ENCODE measurements at places on chromosomes 16 and 17.

GRCh38 chr17:74804683-74805082, 28.5 kb upstream of the NAT9 start:
- no peak for DNase-seq

- no peak for DNase-seq
These were observed 22.6 kb downstream of the STAT5B start for GRCh38 chr17:42253578-42253977.

- no peak for DNase-seq
These were observed 20.1 kb downstream of the KRT25 start for GRCh38 chr17:40735016-40735415.

- DNase-seq, result no peak
These were observed 133.4 kb upstream of the DYNLRB2 start for GRCh38 chr16:80407265-80407987.

DNA sequence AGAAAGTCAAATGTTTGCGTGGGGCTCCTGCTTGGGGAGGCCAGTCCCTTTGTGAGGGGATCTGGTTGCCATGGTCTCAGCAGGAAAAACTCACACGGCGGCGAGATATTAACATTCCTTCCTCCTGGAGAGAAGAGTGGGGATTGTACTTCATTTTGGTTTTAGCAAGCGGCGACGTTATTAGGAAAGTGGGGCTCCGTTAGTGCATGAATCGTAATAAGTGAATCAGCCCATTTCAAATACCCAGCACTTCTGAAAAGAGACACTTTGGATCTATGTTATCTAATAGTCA, 41.6 kb upstream of the METRNL start:
- no peak for DNase-seq

DNA sequence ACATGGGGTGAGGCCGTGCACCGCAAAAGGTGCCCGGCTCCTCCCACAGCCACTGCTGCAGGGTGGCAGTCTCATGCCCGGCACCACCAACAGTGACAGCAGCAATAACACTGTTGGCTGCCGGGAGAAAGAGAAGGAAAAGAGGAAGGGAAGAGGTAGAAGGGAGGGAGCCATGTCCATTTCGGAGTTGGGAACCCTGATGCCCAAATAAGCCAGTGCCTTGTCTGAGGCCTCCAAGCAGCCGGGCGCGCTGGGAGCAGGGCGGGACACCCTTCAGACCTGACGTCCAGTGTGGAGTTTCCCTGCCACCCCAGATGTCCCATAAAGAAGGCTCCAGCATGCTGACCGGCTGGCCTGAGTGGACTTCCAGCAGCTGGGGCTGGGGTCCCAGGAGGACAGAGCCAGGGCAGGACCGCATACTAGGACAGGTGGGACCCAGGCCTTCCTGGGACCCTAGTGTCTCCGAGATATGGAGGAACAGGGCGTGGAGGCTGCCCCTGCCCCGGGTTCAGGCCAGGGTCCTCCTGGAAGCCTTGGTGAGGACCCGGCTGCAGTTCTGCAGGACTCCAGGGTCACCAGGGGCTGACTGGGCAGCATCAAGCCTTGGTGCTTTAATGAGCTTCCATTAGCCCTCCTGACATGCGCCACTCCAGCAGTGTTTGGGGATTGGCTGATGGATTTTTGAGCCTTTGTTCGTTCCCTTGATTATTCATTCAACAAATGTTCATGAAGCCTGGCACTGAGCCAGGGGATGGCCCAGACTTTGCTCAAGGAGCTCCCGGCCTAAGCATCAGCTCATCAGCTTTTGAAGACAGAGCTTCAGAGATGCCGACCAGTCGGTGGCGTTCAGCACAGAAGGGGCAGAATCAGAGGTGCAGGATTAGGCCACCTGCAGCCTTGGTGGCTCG, 223.6 kb upstream of the CIBAR2 start:
- DNase-seq, result no peak

- DNase-seq, result no peak
These were observed 23.3 kb downstream of the LIMD2 start for GRCh38 chr17:63676584-63676983.

- no peak for DNase-seq
These were observed 28.7 kb upstream of the DNAH17 start for GRCh38 chr17:78605886-78606285.

DNA sequence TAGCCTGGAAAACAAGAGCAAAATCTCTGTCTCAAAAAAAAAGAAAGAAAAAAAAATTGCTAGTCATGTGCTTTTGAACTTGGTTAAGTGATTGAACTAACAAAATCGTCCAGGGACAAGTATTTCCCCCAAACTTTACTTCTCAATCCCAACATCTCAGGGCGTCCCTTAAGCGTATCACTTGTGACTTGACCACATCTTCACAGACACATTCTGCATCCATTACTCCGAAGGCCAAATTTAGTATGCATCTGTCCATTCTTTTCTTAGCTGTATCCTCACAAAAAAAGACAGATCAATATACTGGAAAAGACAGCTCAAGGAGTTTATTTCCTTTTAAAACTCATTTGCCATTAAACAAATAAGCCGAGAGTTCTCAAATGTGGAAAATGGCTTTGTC, 5.9 kb upstream of the JPT1 start:
- no peak for DNase-seq

DNA sequence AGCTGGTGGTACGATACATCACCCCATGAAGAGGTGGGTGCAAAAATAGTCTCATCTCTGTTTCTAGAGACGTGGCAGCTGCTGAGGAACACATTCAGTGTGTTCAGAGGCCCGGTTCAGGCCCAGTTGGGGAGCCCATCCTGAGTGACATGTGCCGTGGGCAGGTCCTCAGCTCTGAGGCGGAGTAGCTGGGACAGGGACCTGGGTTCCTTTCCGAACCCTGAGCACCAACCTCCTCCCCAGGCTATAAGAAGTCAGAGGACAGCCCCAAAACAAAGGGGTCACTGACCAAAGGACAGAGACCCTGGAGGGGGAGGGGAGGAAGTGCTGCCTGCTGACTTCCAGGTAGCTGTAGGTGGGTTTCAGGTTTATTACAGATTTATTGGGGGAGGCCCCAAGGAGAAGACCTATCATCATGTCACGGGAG, 5.1 kb downstream of the LDHD start:
- no peak for DNase-seq

DNA sequence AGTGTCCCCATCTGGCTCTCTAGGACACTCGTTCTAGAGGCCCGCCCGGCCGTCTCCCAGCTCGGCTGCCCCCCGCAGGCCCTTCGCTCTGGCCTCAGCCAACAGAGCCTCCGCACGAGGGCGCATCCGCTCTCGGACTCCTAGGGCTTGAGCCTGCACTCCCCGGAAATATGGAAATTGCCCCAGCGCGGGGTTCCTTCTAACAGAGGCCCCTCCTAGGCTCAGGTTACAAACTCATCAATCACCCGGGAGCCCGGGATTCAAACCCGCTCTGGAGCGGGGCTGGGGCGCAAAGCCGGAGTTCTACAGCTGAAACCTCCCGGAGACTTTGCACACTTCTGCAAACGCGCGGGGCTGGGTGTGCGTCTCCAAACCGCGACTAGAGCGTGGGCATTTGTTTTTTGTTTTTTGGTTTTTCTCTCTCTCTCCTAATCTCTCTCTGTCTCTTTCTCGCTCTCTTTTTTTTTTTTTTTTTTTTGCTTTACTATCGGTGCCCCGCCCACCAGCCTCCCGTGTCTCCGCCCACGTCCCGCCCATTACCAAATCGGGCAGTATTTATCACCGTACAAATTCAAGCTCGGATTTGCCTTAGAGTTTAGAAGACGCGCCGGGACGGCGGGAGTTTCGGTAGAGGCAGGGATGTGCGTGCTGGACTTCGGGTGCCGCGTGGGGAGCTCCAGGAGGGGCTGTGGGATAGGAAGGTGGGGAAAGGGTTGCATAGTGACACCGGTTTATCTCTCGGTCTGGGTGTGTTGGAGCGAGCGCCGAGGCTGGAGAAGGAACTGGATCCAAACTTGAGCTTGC, 2.4 kb upstream of the FOXL1 start:
- DNase-seq, result no peak

DNA sequence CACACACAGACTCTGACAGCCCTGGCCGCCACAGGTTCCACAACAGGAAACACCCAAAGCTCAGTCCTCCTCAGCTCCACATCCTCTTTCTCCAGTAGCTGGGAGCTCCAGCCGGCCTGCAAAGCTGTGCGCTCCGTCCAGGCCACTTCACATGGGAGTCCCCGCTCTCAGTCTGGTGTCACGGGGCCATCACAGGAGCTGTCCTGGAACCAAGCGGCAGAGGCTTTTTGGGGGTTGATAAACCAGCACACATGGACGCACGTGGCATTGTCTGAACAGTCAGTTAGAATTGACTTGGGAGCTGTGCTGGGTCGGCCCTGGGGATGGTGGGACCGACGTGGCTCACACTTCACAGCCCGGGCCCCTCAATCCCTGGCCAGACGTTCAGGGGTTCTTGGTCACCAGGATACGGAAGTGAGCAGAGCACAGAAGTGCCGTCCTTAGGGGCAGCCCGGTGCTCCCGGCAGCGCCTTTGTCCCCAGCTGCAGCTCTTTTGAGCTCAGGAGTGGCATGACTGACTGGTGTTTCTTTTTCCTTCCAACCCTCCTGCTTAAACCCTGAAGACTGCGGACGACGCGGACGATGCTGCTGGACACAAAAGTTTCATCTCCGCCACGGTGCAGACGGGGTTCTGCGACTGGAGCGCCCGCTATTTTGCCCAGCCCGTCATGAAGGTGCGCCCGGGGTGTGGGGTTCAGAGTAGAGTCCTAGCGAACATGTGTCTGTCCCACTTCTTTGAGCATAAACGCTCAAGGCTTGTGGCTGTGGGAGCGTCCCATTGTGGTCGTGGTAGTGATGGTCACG, 66.6 kb upstream of the CHMP6 start:
- DNase-seq, result no peak

DNA sequence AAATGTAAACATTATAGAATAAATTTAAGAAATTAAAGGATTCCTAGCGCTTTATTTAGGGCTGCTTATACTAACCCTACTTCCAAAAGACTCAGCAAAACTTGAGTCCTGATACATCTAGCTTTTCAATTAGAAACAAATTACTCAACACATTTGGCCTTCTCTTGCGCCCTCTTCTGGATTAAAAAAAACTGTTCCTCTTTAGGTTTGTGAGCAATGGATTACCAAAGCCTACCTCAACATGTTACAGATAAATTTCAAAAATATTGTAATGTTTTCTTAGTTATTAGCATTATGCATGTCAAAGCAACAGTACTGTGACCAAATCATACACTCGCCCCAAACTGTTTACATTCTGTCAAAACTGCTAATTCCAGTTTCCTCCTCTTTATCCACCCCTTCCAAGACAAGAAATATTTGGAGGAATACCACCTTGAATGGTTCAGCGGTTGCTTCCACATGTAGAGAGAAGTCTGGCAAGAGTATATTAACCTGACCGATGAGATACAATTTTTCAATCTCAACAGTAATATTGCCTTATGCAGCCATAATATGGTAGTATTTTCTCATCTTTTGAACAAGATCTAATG, 2.7 kb downstream of the NUFIP2 start:
- no peak for DNase-seq

DNA sequence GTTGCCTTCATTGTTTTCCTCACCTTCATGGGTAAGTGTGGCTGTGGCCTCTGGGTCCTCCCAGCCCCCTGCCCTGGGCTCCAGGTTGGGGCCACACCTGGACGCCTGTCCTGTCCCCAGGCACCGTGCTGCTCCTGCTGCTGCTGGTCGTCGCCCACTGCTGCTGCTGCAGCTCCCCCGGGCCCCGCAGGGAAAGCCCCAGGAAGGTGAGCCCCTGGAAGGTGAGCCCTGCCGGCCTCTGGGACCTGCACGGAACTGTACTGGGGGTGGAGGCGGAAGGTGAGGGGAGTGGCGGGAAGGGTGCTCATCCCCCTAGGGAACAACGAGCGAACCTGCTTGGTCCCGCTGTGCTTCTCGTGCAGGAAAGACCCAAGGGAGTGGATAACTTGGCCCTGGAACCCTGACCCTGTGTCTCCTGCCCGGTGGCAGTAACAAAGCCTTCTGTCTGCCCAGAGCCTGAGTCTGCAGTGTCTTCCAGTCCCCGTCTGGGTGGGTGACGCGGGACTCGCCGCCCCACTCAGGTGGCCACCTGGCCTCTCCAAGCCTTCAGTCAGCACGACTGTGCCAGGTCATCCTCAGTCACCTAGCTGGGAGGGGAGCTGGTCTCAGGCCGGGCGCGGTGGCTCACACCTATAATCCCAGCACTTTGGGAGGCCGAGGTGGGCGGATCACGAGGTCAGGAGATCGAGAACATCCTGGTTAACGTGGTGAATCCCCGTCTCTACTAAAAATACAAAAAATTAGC, 831 bp downstream of the SMIM22 start:
- DNase-seq, result no peak

- no peak for DNase-seq
These were observed 117.4 kb upstream of the SMURF2 start for GRCh38 chr17:64779376-64780095.

DNA sequence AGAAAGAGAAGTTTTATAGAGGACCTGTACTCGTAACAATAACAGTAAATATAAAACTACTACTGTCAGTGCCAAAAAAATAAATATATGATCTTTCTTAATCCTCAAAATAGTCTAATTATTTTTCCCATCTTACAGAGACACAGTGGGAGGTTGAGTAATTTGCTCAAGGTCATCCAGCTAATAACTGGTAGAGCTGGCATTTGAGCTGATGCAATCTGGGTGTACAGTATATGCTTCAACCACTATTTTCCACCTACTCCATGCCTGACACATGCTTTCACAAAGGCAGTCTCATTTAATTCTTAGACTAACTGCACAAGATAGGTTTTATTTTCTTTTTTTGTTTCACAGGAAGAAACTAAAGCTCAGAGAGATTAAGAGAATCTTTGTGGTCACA, 33.6 kb downstream of the PIGL start:
- no peak for DNase-seq

DNA sequence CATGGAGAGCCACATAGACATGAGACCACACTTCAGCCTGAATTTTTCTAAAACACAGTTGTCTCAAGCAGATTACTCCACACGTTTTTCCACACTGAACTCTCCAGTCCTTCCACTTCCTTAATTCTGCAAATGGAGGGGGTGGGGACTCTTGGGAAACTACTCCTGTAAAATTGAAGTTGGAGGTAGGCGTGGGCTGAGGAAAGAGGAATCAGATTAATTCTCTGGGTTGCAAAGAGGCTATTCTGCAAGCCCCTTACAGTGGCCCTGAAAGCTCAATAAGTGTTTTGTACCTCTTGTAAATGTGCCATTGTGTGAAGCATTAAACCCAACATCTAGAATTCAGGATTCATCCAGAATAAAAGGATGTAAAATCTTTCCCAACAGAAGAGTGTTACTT, 9.6 kb downstream of the MARVELD3 start:
- DNase-seq, result no peak

DNA sequence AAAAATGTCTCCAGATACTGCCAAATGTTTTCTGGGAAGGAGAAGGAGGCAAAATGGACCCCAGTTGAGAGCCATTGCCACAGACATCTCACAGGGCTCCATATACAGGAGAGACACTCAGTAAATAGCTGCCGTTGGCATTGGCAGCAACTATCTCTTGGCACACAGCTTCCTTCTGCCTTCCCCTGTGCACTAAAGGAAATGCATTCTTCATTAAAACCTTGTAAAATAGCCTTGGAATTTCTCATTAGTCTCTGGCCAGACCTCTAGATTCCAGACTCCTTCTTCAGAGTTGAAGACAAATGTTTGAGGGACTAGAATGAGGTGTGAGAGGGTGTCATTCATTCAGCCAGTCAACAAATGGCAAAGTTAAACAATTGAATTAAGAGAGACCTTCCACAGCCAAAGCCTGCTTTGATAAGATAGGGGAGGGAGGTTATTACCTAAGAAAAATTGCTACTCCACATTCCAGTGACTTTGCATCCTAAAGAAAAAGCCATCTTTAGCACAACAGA, 223.9 kb upstream of the HS3ST3A1 start:
- no peak for DNase-seq

- no peak for DNase-seq
These were observed 21.0 kb downstream of the CNP start for GRCh38 chr17:41987642-41988041.

- no peak for DNase-seq
These were observed 81.3 kb downstream of the GSG1L start for GRCh38 chr16:27982184-27982583.

- peak; percentile 31 for DNase-seq
These were observed 28.8 kb upstream of the GINS2 start for GRCh38 chr16:85717393-85718152.

All from stimulated activated CD8-positive, alpha-beta memory T cell treated with anti-CD3 and anti-CD28 coated beads, Interleukin-4, amount 100 ng/mL, for 24 hours (primary cell).